Urinary bladder (tissue), 4 donors: ENCODE measurements at places on chromosomes 12 and 14. TPM values are rescaled to one million over a fixed set of nuclear protein-coding genes. Genes with fewer than 3 reads are reported as not detected.

The KRT85 gene
- total RNA-seq: not detected

The WIF1 gene
- total RNA-seq: 2.9 TPM

The NUP37 gene
- 34.9 TPM for total RNA-seq

The SLC39A2 gene
- total RNA-seq: 1.2 TPM

The DCAF4 gene
- 5.9 TPM for total RNA-seq

The DIO3 gene
- 1.8 TPM for total RNA-seq

The KRT74 gene
- total RNA-seq: not detected

The TMX1 gene
- total RNA-seq: 48.5 TPM

The SLCO1A2 gene
- total RNA-seq: not detected
